Left renal cortex interstitium (tissue), 4 donors: ENCODE measurements at places on chromosomes 13 and 19. TPM values are rescaled to one million over a fixed set of nuclear protein-coding genes. Genes with fewer than 3 reads are reported as not detected.

BICRA gene
- polyA plus RNA-seq = 21.3 TPM

DNA sequence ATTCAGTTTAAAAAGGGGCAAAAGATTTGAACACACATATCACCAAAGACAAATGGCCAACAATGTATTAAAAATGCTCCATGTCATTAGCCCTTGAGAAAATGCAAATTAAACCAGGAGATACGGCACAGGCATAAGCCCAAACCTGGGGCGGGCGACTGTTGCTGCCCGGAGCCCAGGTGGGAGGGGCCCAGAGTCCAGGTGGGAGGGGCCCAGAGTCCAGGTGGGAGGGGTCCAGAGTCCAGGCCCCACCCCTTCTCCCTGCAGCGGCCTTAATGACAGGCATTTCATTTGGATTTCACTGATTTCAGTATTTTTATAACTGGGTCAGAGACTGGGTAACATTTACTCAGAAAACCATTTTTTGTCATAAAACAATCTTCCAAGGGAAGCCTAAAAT is 78.2 kb downstream of the RASA3 start:
- DNase-seq = no peak

ZNF492 gene
- polyA plus RNA-seq = 3.3 TPM

GRCh38 chr13:111608556-111608955 is 288.1 kb downstream of the TEX29 start:
- DNase-seq = no peak

- no peak for DNase-seq
These were observed 68.0 kb downstream of the CRYL1 start for GRCh38 chr13:20457670-20458069.

C13orf42 gene
- 0.52 TPM for polyA plus RNA-seq
